NCI-H1417 treated with DMSO at 0.1 percent for 48 hours (cell line): ENCODE measurements at places on chromosomes 11 and 22.

DNA sequence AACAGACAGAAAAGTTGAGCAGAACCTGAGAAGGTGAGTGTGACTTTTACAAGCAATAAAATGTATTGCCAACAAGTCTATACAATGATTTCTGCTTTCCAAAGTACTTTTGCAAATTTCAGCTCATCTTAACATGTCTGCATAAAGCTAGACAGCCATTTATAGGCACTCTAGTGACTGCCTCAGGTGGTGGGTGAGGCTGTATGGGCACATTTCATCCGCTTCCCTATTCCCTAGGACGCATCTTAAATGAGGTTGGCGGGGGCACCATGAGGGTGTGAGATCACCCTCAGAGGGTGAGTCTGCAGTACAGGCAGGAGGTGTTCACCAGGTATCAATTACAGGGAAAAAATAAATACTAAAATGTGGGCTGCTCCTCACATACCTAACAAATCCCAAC, 110.1 kb downstream of the ETS1 start:
- no peak for DNase-seq

- no peak for DNase-seq
Observed at GRCh38 chr22:42371099-42371498, 61.1 kb downstream of the NFAM1 start.

- no peak for DNase-seq
Observed at GRCh38 chr22:37353839-37354238, 71.5 kb downstream of the CYTH4 start.

- no peak for DNase-seq
Observed at GRCh38 chr11:12675951-12676711, 1.9 kb downstream of the TEAD1 start.

- DNase-seq: no peak
Observed at GRCh38 chr11:67268081-67268961, 2.0 kb downstream of the GRK2 start.

GRCh38 chr22:24772493-24773220, 1.9 kb downstream of the PIWIL3 start:
- no peak for DNase-seq

DNA sequence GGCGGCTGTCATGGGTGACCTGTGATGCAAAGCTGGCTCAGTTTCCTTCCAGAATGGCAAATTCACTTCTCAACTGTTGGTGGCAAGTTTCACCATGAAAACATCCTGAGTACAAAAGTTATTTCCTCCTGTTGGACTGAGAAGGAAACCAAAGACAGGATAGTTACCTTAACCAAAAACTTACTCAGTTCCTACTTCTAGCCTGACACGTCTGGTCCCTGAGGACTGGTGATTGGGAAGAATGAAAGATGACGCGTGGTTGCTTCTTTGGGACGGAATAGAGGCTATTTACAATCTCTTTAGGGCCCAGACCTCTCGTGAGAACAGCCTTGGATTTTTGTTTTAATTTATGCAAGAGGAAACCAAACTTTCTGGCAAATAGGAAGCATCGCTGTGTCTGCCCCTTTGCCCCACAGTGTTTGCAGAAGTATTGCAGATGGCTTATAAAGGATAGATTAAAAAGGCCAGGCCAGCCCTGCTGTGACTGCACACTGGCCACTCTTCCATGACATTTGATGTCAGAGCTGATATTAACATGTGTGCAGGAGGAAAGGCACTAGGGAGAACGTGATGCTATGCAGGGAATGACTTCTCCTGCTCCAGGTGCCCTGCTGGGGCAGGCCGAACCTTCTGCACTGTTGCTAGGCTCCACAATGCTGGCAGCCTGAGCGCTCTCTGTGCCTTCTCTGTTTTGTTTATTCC, 7.6 kb downstream of the VPS26B start:
- no peak for DNase-seq

DNA sequence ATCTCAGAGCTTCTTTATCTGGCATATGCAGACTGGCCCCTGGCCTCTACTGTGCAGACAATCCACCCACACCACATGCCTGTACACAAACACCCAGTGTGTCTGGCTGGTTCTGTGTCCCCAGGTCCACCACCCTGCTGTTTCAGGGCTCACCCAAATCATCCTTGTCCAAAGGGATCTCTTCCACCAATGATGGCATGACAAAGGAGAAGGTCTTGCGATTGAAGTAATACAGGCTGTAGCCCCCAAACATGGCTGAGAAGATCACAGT, 1.7 kb downstream of the SLC37A4 start:
- no peak for DNase-seq

- DNase-seq: no peak
Observed at GRCh38 chr22:43006753-43007152, 8.2 kb downstream of the PACSIN2 start.

GRCh38 chr22:19143967-19144400, 467 bp downstream of the ESS2 start:
- no peak for DNase-seq

GRCh38 chr11:11081288-11081687, 223.4 kb upstream of the ZBED5 start:
- no peak for DNase-seq
